ENCODE measurements at places on chromosomes 4 and X.

- DNase-seq, result no peak
These were observed 245.1 kb downstream of the SCFD2 start for GRCh38 chr4:53120778-53121177.

DNA sequence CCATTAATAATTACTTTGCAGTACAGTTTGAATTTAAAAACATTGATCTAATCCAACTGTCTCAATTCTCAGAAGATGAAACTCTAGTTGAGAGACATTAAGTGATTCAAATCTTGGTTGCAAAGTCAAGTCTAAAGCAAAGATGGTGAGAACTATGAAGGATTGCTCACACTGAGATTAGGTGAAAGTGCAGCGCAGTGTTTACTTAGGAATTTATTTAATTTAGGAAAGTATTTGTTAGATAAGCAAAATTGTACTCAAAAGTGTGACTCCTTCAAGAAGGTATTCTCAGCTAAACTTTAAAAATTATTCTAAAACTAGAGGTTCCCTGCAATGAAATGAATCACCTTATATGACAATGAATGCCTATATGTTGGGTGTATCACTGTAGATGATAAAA lies 454.9 kb downstream of the PDGFC start:
- DNase-seq, result no peak

DNA sequence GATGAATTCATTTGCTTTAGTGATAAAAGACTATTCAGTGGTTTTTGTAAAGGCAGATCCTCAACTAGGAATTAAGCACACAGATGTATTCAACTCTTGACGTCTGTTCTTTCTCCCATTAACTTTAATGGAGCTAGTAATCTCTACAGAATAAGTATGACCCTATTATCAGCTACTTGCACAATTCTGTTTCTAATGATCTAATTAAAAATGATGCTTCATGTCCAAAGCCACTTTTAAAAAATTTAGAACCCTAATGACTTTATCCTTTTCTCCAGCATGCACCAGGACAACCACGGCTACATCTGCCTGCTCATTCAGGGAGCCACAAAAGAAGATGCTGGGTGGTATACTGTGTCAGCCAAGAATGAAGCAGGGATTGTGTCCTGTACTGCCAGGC lies 85.4 kb downstream of the CBR4 start:
- DNase-seq, result no peak

DNA sequence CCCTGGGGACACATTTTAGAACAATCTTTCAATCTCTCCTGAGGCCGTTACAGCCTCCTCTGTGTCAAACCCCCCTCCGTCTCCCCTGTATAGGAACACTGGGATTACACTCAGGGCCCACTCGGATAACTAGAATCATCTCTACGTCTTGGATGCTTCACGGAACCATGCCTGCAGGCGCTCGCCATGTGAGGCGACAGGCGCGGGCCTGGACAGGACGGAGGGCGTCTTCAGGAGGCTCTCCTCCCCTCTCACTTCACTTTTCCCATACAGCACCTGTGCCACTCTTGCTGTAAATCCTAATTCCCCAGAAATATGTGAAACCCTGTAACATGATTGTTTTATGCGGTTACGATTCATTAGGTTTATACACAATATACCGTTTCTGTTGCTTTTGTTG lies 4.0 kb upstream of the IDUA start:
- no peak for DNase-seq

DNA sequence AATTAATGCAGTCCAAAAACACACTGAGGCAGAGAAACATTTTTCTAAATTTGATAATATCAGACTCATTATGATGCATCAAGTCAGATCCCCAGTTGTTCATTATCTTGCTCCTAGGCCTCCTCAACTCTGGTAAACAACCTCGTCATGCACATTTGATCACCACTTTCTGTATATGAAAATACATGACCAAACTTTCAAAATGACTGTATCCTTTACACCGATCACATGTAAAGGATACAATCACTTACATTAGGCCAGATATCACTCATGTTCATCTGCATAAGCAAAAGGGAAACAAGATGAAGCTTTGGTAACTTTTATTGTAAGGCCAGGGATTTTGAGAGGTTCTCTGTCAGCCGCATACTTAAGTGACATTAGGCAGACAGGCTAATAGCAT lies 99.4 kb upstream of the IL1RAPL1 start:
- no peak for DNase-seq

- DNase-seq, result no peak
These were observed 4.0 kb downstream of the DCLK2 start for GRCh38 chr4:150082241-150082640.

DNA sequence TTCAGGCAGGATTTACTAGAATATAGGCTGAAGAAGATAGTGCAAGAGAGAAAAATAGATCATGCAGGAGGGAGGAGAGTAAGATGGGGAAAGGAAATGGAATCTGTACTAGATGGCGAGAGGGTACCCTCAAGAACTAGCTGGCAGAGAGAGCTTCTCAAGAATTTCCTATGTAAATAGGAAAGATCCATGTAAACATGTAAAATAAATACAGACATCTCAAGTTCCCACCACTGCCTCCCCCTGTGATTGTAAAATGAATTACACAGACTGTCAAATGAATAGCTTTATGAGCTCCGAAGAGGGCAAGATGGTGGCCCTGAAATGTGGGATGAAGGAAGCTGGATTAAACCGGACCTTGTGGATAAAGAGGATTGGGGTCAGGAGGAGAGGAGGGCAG lies 178.0 kb downstream of the PALLD start:
- no peak for DNase-seq

GRCh38 chrX:47224266-47224895 lies 5.9 kb downstream of the CDK16 start:
- no peak for DNase-seq

DNA sequence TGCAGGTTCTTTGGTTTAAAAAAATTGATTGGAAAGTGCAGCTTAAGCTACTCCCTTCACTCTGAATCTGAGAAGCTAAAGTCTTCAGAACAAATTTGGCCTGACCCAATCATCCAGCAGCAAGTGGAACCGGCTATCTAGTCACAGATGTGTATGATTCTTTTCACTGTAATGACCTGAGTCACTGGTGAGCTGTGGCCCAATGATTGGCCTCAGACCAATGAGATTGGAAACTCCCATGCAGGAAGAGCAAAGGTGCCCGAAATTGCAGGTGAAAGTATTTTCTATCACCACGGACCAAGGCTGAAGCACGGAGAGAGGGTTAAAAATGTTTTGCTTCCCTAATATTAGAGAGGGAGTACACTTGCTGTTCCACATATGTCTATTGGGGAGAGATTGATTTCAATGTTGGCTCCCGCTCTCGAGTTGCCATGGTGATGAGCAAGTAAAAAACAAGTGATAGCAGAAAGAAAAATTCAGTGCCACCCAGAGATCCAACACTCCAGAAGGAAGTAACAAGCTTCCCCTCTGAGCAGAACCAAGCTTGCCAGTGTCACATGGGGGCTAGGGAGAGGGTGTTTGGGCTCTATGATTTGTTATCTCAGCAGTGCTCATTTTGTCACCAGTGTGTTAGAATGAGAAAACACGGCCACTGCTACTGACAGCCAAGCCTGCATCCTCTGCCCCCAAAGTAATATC lies 11.2 kb downstream of the RIPPLY1 start:
- DNase-seq, result no peak

DNA sequence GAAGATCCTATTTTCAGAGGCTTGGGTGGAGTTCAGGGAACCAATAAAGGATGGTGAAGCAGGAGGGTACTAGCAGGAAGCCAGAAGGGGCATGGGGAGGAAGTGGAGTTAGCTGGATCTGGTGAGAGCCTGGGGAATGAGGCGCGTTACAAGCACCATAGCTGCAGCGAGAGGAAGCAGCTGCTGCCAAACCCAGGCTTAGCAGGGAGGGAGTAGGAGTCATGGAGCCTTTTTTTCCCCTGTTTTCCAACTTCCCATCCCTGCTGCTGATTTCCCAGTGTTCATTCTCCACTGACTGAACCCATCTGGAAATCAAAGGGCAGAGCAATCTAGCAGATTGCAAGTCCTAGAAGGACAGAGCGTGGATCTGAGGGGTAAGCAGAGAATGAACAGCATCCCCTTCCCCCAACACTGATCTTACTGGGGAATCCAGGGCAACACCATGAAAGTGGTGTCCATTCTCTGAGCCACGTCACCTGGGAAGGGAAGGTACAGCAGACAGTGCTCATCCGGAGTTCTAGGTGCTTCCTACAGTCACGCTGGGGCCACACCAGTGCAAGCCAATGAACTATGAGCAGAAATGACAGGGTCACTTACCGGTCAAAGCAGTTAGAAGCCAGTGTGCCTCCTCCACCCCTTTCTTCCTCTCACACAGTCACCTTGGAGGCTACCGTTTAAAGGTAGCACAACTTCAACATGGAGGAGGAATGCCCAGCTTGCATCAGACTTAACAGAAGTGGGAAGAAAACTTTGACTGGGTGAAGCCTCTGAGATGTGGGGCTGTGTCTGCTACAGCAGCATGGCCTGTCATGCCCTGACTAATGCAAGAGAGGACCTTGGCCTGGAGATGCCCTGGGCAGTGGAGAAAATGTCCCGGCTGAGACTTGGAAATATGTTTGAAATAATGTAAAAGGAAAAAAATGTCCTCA lies 36.7 kb downstream of the SMIM20 start:
- no peak for DNase-seq

GRCh38 chr4:103024996-103025395 lies 5.5 kb upstream of the SLC9B1 start:
- no peak for DNase-seq

DNA sequence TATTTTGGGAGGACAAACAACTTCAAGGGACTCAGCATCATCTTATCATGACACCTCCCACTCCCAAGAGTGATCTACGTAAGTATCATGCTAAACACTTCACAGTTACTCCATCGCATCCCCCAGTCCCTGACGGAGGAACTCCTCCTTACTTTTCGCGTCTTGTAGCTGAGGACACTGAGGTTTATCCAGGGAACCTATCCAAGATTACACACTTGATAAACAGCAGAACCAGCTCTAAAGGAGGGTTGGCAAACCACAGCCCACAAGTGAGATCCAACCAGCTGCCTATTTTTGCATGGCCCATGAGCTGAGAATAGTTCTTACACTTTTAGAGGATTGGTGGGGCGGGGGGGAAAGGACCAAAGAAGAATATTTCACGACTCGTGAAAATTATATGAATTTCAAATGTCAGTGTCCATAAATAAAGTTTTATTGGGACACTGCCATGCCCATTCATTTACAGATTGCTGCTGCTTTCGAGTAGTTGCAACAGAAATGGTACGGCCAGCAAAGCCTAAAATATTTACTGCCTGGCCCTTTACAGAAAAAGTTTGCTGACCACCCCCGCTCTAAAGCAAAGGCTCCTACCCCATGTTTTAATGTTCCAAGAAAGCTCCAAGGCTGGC lies 47.8 kb downstream of the SEPSECS start:
- no peak for DNase-seq

Data from SW480 (cell line).